ENCODE measurements at places on chromosomes 5 and 9.
A peak's percentile ranks its signal among the peaks of the same experiment; 100 is the strongest.

- DNase-seq = no peak
Measured at GRCh38 chr5:115708819-115709477, 83.1 kb upstream of the TMED7 start.

DNA sequence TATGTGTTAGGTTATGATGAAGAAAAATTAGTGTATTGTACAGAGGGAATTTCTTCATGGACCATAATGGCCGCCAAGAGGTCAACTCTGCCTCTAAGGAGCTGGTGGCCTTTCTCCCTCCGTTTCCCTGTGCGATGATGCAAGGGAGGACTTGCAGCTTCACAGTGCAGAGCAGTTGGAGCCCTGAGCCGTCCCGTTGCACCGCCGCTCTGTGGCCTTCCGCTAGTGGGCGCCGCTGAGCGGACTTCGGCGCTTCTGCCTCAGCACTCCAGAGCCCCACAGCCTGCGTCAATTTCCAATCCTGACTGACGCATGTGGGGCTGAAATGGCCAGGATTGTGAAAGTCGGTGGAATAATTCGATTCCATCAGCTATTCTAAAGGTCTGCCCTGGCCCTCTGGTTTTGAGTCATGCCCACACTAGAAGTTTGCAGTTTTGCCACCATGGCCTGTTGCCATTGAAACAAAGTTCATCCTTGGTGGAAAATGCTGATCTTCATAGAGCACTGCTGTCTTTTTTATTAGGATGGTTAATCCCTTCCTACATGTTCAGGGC lies 22.7 kb upstream of the LECT2 start:
- DNase-seq = no peak

DNA sequence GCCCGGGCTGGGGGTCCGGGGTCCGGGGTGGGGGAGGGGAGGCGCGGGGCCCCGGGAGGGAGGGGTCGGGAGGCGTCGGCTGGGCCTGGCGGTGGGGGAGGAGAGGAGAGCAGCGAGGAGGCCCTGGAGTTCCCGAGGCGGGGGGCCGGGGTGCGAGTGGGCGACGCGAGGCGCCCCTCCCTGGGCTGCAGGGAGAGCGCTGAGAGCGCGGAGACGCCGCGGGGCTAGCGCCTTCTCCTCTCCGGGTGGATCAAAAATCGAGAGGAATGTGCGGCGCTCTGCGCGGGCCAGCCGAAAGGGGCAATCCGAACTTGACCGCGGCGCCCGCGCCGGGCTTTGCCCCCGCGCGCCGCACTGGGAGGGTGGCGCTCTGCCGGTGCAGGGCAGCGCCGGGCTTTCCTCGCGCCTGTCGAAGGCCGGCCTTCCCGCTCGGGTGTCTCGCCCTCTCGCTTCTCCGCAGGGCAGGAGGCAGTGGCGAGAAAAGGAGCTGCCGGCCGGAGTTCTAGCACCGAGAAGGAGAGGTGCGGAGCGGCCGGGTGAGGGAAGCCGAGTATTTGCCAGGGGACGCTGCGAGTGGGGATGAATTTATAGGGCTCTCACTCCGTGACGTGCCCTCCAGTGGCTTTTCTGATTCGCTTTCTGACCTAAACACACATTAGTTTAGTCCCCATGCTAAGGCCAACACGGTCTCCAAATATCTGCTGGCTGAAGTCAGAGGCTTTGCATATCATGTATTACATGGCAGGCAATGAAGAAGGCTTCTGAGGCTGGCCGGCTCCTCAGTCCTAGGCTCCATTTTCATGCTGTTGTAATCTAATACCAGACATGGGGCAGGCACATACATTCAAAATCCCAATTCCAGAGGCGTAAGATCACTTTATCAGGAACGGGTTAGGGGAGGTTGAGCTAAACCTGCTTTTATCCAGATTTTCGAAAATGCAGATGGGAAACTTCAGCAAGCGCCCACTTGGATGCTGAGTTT lies 503 bp upstream of the GDNF start:
- DNase-seq = peak; percentile 33

DNA sequence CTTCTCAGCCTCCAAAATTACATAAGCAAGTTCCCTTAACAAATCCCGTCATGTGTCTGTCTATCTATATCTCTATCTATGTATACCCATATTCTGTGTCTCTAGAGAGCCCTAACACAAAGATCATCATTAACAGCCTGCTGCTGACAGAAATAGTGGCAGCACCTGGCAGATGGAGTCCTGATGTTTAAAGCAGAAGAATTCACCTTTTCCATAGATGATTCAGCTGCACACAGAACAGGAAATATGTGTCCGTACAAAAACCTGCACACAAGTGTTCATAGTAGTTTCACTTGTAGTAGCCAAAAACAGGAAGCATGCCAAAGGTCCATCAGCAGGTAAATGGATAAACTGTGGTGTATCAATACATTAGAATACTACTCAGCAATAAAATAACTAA lies 45.0 kb upstream of the ACO1 start:
- DNase-seq = no peak

DNA sequence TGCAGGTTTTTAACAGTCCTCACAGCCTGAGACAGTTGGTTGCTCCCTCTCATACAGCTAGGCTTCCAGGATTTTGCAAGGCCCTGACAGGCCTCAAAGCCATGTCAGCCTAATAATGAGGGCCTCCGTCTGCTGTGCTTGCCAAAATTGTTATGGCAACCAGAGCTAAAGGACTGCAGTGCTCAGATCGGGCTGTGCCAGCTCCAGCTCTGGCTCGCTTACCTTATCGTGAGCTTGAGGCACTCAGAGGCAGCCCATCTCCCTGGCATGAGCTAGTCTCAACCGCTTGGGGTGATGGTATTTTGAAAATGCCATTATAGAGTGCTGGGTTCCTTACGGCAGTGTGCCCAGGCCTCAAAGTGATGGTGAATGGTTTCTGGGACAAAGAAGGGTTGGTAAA lies 8.4 kb downstream of the MTAP start:
- no peak for DNase-seq

- no peak for DNase-seq
Measured at GRCh38 chr9:68694125-68694524, 10.9 kb upstream of the PIP5K1B start.

DNA sequence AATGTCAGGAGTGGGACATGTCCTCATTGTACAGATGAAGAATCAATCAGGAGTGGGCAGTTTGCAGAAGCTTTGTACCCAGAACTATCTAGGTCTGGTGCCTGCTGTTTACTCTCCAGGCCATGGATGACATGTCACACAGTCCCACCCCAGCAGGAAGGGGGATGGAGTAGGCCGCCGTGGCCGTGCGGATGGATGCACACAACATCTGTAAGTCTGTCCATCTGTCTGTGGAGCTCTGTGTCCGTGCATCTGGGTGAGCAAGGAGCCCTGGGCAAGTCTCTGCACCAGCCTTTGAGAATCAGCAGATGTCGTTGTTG lies 311.5 kb upstream of the IRX4 start:
- DNase-seq = no peak

GRCh38 chr5:44389090-44389822 lies at the start of gene FGF10:
Gene FGF10, minus strand, starts transcription at chr5:44389420. Its CDS starts 738 bp downstream, at chr5:44388682.
- peak; percentile 10 for DNase-seq

DNA sequence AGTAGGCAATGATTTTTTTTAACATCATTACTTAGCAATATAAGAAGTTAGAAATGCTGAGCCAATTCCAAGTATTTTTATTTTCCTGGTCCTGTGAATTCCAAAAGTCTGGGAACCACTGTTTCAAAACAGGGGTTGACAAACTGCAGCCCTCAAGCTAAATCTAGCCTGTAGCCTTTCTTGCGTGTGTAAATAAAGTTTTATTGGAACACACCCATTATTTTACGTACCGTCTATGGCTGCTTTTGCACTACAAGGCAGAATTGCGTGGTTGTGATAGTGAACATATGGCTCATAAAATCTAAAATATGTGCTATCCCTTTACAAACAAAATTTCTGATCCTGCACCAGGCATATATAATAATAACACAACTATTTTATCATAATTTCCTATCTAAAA lies 279.1 kb downstream of the SAXO1 start:
- no peak for DNase-seq

GRCh38 chr5:142981886-142982820 lies 212.0 kb downstream of the ARHGAP26 start:
- DNase-seq = peak; percentile 47

DNA sequence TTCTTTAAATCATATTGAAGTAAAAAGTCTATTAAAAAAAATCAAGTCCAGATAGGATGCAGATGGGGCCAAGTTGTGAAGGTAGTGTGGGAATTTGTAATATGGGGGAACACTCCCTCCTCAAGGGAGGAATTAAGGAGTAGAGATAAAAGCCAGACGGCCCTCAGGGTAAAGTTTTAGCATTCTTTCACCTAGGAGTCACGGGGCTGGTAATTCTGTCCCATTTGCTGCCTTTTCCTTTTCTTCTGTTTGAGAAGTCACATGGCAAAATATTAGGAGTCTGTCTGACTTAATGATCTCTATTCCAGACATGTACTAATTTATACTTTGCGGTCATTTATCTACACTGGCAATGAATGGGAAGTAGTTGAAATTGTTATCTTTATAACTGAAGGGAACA lies 61.9 kb downstream of the SNX24 start:
- DNase-seq = no peak

DNA sequence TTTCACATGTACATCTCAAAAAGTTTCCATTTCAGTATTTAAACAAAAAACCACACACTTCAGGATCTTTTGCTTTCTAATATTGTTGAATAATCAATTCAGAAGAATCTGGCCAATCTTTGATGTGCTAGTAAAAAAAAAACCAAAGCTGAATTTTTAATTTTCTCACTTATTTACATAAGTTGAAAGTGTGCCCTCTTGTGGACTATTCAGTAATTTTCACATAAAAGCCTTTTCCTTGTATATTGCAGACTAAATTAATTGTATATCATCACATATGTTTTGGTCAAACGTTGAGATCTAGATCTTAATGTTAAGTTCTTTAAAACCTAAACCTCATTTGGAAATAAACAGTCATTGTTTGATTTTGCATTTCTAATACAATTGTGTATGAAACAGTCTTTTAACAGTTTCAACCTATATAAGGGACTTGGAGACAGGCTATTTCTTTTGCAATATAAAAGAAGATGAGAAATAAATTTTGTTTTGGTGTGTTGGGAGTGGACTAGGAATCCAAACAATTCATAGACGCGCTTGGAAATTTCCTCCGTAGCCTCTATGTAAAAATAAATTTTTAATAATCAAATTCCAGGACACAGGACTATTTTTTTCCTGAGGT lies 68.1 kb downstream of the NIPBL start:
- DNase-seq = peak; percentile 36

- DNase-seq = no peak
Measured at GRCh38 chr5:97922776-97923175, 739.7 kb upstream of the RIOK2 start.

GRCh38 chr5:140321796-140322195 lies 18.9 kb upstream of the PFDN1 start:
- no peak for DNase-seq

DNA sequence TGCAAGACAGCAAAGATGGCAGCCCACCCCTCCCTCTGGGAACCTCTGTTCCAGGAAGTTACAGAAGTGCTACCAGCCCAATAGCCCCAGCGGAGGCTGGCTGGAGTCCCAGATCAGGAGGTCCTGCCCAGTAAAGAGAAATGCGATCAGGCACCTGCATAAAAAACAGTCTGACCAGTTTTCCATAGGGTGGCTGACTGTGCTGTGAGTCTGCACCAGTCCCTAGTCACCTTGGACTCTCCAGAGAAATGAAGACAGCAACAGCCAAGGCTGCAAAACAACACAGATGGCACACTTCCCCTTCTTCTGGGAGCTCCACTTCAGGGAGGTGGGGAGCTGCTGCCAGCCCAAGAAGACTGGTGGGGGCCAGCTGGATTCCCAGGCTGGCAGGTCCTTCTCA lies 265.5 kb upstream of the PCSK5 start:
- DNase-seq = no peak

- no peak for DNase-seq
Measured at GRCh38 chr5:1259806-1260480, 34.8 kb downstream of the SLC6A18 start.

DNA sequence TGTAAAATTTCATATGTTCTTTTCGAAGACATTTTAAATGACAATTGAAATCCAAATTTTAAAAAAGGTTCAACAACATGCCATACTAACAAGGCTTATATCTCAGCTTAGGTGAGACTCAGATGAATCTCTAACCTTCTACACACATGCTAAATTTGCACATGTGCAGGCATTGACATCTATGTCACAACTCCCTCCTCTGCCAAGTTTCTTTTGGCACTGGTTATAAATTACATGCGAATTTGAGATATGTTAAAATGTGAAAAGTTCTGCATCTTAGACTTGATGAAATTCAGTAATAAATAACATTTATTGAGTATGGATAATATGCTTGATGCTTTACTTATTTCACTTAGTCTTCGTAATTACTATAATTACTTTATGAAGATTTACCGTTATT lies 234.3 kb downstream of the TLE4 start:
- DNase-seq = no peak

GRCh38 chr5:172506251-172506650 lies 51.9 kb upstream of the SH3PXD2B start:
- no peak for DNase-seq

DNA sequence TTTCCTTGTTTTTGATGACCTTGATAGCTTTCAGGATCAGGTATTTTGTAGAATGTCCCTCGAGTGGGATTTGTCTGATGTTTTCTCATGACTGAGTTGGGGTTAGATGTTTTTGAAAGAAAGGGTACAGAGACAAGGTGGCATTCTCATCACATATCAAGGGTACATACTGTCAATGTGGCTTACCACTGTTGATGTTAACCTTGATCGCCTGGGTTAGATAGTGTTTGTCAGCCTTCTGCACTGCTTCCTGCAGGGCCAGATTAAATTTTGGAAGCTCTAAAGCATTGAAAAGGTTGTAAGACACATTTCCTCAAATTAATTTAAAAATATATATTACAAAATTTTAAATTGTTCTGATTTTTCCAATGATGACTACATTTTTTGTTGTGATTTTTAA lies 287.4 kb upstream of the ACTBL2 start:
- no peak for DNase-seq

DNA sequence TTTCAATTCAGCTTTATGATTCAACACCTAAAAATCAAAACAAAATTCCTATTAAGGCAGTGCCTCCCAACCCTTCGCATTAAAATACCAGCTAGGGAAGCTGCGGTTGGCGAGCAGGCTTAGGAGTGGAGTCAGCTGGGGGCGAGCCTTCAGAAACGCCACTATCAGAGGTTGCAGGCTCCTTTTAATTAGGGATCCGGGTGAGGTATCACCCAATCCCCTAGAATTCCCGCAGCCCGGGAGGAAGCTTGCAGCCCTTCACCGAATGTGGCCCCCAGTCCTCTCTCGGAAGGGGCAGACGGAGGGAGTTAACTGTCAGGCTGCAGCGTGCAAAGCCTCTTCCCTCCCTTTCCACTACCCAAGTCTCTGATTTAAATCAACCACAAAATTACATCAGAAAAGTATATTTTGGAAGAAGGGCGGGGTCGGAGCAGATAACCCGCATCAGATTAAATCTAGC lies 1.7 kb downstream of the STC2 start:
- no peak for DNase-seq

GRCh38 chr9:74479711-74480110 lies 17.4 kb upstream of the RORB start:
- DNase-seq = no peak

- DNase-seq = no peak
Measured at GRCh38 chr5:21623831-21624230, 1229.3 kb downstream of the CDH12 start.

DNA sequence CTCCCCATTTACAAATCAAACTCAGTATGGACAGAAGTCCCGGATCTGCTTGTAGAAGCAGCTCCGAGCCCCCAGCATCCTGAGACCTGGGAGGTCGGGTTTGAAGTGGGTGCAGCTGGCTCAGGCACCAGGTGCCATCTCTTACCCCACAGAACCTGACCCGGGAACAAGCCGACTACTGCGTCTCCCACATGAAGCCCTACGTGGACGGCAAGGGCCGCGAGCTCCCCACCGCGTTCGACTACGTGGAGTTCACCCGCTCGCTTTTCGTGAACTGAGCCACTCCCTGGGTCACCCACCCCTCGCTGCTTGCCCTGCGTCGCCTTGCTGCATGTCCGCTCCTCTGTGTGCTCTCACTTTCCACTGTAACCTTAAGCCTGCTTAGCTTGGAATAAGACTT lies 23.6 kb downstream of the DYNC2I2 start:
- DNase-seq = no peak
